Fibroblast of skin of right quadriceps (primary cell): ENCODE measurements at places on chromosomes 12 and 14.

DNA sequence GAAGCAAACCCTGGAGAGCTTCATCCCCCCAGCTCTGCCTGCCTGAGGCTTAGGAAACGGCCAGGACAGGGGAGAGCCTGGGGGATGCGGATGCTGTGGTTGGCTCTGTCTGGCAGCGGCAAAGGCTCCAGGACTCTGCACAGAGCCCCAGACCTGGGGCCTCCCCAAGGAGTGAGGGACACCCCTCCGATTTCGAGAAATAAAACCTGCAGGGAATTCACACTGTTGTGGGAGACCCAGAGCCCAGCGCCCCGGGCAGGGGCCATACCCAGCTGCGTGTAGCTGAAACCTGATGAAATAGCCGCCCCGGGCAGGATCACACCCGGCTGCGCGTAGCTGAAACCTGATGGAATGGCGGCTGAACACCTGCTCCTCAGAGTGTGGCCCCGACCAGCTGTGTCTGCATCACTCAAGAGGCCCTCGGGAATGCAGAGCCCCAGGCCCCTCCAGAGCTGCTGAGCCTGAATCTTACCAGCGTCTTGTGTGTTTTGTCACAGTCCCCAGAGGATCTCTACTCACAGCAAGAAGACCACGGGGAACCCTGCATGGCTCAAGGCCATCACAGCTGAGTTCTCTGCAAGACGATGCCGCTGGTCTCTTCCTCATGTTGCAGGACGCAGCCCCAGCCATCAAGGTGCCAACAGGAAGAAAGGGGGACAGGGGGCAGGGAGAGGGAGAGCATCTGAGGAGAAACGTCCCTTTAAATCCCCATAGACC lies 46.5 kb upstream of the GALNT9 start:
- DNase-seq, result no peak

GRCh38 chr14:88614218-88614907 lies 51.5 kb downstream of the ZC3H14 start:
- peak; percentile 79 for DNase-seq

- DNase-seq, result no peak
Observed at GRCh38 chr14:97777622-97778355, 980.6 kb downstream of the VRK1 start.

DNA sequence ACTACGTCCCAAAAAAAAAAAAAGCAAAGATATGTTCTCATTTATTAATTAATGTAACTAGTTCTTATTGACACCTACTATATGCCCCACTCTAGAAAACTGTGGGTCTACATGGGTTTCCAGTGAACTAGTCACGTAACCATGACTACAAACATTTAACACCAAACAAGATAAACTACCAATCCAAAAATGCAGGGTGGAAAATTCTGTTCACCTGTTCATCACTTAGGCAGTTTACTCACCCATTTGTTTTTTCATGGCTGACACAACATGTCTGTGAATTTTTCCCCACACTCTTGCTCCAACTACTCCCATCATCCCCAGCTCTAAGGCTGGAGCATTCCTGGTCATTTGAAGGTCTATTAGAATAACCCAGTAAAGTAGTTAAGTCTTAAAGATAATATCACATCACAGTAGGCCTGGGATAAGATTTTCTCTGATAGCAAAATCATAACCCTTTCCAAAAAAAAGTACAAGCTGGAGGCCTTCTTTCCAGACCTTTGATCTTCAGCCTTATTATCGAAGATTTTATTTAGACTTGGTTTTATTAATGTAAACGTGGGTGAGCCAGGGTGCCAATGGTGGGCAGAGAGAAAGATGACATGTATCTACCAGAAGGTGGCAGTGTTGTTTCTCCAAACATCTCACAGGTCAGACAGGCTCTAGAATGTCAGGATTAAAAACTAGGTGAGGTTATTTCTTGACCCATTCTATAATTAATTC lies 61.6 kb upstream of the DAAM1 start:
- peak; percentile 52 for DNase-seq

DNA sequence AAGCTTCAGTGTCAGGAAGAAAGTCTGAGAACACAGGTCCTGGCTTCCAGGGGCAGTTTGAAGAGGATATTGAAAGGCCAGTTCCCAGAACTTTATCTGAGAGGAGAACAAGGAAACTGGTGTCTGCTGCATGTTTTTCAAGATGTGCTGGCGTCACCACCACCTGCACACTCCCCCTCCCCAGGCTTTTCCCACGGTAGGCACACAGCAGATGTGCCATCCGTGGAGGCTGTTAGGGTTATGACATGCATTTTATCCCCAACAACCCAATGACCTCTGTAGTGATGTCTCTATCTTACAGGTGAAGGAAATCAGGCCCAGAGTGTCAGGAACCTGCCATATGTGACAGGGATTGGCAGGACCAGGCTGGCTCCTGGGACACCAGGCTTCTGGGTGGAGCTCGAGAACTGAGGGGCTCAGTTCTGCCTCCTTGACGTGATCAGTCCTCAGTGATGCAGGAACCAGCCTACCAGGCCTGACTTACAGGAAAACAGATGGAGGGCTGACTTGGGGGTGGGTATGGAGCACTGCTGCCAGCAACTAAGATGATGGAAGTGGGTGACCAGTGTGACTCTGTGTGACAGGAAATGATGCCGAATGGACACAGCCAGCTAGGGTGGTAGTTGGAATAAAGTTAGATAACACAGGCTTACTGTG lies 16.8 kb downstream of the SLC25A47 start:
- DNase-seq, result no peak

GRCh38 chr14:84208451-84208850 lies 1321.5 kb upstream of the FLRT2 start:
- DNase-seq, result no peak

GRCh38 chr12:2052826-2053678 lies at the start of gene CACNA1C:
Gene CACNA1C (plus strand): TSS chr12:2052987. CDS start chr12:2053563, 576 bp downstream.
- DNase-seq, result peak; percentile 71

GRCh38 chr12:93413064-93413463 lies 28.7 kb downstream of the UBE2N start:
- no peak for DNase-seq

DNA sequence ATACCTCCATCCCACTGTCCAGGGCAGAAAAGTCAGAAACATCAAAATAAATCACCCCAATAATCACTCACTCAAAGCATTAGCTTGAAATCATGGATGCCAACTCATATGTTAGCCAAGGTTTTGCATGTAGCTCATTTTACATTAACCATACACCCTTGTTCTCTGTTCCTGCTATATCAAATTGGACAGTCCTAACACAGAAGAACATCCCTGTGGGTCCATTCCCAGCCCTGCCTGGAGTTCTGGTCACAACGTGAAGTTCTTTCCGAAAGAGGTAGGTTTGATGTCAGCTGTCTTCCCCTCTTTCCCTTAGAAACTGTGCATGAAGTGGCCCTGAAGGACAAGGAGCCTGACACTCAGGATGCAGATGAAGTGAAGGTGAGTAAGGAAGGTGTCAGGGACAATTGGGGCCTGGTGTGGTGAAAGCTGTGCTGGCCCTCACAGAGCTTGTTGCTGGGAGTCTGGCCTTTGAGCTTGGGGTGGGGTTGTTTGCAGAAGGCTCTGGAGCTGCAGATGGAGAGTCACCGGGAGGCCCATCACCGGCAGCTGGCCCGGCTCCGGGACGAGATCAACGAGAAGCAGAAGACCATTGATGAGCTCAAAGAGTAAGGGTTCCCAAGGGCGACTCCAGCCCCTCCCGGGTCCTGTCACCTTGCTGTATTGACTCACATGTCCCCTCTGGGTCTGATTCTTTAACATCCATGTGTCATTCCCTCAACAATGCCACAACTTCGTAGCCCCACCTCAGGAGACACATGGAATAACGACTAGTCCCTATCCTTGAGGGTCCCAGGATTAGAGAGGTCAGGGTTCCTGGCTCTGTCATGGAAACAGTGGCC lies 15.0 kb upstream of the PIP4K2C start:
- DNase-seq, result no peak

- DNase-seq, result no peak
Observed at GRCh38 chr12:114826244-114826643, 142.3 kb upstream of the TBX3 start.

GRCh38 chr14:66254038-66254437 lies 232.1 kb upstream of the CCDC196 start:
- DNase-seq, result no peak

- DNase-seq, result no peak
Observed at GRCh38 chr12:49787672-49788071, 40.5 kb downstream of the NCKAP5L start.

- DNase-seq, result no peak
Observed at GRCh38 chr14:75363570-75364227, 64.1 kb upstream of the JDP2 start.

DNA sequence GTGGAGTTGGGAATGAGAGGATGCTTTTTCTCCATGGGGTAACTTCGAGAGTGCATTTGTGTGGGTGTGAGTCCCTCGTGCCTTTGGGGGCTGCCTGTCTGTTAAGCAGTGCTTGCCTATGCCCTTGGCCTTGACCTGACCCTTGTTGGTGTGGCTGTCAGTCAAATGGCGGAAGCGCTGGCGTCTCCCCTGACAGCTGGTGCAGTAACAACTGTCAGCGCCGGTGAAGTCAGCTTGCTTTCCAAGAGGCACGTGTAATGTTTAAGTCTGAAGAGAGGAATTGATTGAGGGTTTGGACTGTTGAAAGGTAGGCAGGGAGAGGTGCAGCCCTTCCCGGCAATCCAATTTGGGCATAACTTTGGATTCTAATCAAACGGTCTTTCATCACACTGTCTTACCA lies 211.3 kb downstream of the AACS start:
- no peak for DNase-seq

GRCh38 chr14:101224356-101225156 lies 321.0 kb upstream of the RTL1 start:
- no peak for DNase-seq

- no peak for DNase-seq
Observed at GRCh38 chr14:21436567-21437062, 19.3 kb downstream of the CHD8 start.

GRCh38 chr12:54560374-54560858 lies 11.0 kb downstream of the PDE1B start:
- peak; percentile 82 for DNase-seq

DNA sequence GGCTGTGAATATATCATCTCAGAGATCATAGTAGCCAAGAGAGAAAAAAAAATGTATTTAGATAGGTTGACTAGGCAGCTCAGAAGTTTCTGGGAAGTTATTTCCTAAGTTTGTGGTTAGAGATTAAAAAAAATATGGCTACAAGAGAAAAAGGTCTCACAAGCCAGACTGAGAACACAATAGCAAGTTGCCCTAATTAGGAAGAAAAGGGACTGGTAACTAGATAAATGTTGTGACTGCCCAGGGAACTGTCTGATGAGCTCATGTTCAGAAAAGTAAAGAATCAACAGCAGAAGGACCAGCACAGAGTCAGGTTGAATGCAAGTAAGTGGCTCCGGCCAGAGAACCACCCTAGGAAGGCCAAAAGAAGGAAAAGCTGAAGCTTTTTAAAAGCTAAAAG lies 256.6 kb downstream of the PRKD1 start:
- peak; percentile 57 for DNase-seq

GRCh38 chr14:37903343-37904191 lies 304.1 kb upstream of the SSTR1 start:
- peak; percentile 61 for DNase-seq

DNA sequence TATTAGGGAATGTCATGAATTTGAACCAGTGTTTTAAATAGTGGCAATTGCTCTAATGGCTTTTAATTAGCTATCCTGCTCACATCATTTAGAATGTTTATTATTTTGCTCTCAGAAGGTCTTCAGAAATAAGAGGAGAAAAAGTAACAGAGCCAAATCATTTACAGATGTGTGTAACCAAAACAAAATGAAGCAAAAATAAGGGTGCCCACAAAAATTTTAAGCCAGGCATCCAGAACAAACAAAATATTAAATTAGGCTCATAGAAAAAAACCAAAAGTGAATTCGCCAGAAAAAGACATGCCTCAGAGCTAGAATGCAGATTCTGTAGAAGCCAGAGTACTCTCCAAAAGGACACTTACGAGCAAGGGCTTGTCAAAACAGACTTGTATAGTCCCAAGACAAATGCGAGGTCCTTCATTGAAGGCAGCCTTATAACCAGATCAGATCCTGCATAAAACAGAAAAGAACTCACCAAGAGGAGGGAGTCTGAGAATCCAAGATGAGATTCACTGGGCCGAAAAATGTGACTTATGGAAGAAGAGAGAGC lies 20.2 kb upstream of the SERPINA1 start:
- peak; percentile 12 for DNase-seq

DNA sequence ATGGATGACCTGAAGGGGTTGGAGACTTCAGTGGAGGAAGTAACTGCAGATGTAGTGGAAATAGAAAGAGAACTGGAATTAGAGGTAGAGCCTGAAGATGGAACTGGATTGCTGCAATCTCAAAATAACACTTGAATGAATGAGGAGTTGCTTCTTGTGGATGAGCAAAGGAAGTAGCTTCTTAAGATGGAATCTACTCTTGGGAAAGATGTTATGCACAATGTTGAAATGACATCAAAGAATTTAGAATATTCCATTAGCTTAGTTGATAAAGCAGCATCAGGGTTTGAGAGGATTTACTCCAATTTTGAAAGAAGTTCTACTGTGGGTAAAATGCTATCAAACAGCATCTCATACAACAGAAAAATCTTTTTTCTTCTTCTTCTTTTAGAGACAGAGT lies 186.4 kb upstream of the PRKD1 start:
- DNase-seq, result peak; percentile 18

DNA sequence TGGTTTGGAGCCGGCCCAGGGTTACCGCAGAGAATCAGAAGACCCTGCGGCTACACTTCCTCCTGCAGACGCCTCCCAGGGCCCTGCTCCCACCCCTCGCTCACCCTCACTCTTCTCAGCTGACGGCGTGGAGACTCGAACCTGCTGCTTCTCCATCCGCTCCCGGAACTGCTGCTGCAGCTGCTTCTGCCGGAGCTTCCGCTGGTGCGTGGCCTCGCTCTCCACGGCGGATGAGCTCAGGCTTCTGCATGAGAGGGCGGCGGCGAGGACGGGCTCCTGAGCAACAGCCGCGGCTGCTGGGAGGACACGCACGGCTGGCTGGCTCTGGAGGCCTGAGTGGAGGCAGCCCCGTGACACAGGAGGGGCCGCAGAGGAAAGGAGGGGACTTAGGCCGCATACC lies 33.3 kb downstream of the RAD52 start:
- DNase-seq, result no peak

- no peak for DNase-seq
Observed at GRCh38 chr14:98226411-98226810, 1045.6 kb downstream of the BCL11B start.
